GM06990 (cell line): ENCODE measurements at places on chromosomes 12 and 14.
A peak's percentile ranks its signal among the peaks of the same experiment; 100 is the strongest.

DNA sequence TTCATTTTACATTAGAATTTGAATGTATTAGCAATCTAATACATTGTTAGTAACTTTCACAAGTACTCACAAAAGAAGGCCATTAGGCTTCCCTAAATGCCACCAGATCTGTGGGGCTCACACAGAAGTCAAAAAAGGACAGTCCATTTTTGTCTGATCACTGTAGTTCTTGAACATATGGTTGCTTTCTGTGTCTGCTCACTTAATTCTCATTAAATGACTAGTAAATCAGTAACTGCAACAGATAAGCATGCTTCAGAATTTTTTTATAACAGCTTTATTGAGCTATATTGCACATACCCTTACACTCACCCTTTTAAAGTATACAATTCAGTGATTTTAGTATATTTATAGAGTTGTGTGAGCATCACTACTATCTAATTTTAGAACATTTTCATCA, 71.4 kb downstream of the DENND5B start:
- DNase-seq, result no peak

DNA sequence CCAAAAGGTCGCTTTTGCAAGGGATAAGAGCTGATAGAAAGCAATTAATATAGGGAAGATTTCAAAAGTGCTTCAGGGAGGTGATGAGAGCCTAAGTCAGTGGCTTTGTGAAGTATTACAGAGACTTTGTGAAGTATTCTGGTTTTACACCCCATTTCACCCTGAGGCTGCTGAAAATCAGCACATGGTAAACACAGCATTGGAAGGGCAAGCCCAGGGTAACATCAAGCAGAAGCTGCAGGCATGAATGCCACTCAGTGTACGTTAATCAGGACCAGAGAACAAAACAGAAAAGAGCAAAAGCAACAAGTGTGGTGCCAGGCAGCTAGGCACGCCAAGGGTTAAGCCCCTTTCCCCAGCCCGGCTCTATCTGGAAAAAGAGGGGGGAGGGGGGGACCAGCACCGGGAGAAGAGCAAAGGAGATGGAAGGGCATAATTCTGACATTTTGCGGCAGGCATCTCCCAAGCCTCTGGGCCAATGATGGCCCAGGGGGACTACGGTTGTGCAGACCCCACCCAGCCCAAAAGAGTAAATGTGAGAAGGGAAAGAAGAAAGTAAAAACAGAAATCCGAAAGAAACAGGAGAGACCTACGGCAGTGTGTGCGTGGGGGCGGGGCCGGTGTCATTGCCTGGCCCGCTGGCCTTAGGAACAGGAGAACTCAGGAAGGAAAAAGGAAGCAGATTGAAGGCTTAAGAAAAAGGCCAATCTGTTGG, 58.9 kb downstream of the DHRS2 start:
- no peak for DNase-seq

DNA sequence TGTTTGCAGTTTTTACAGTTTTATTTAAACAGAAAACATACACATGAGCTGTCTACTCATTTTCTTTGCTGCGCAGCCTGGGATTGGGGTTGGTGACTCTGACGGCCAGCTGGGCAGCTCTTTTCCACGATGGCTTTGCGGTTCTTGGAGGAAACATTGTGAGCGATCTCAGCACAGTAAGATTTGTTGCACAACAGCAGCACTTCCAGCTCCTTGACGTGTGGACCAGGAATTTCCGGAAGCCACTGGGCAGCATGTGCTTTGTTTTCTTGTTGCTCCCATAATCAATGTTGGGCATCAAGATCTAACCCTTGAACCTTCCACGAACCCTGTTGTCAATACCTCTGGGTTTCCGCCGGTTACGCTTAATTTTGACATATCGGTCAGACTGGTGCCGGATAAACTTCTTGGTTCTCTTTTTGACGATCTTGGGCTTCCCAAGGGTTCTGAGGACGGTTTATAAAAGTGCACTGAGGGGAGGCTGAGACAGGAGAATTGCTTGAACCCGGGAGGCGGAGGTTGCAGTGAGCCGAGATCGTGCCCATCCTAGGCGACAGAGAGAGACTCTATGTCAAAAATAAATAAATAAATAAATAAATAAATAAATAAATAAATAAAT, 21.8 kb downstream of the FKBP11 start:
- DNase-seq, result no peak

DNA sequence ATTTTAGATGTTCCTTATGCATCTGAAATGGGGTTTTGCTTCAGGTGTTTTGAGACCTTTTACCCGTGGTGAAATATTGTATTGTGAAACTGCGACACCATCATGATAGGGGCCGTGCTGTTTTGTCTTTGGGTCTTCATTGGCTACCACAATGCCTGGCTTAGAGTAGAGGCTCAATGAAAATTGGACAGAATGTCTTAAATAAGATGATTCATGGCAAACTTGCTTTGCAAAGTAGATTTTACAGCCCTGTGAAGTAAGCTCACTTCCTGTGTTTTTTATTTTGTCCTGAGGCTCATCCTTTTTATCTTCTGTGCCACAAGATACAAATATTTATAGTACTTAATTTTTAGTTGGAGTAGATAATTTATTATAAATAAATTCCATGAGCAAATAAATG, 111.3 kb upstream of the FRMD6 start:
- DNase-seq, result no peak

DNA sequence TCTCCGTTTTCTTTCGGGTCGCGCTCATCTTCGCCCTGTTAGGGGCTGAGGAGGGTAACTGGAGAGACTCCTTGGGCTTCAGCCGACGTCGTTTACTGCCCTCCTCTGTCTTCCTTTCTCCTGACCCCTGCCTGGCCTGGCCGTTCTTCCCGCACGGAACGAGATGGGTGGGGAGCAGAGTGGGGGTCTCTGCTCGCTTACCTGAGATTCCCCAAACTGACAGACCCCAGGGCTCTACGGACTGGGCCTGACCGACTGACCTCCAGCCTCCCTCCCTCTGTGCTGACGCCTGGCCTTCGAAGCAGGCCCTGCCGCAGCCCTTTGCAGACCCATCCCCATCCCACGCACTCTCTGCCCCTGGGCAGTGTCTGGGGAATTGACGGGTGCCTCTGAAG, 439 bp downstream of the GOLGA5 start:
- DNase-seq, result no peak

DNA sequence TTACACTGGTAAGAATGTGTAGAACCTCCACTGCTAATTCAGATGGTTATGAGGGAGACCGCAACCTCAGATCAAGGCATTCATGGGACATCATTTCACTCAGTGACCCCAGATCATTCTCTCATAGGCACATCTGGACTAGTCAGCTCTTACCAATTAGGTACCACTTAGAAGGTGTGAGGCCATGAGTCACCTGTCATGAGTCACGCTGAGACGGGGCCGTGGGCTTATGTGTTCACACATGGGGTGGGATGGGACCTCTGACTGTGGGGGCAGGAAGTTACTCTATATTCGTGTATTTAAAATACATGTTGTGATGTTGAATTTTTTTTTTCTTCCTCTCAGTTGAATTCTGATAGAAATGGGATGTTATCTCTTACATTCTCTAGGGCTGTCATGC, 55.9 kb downstream of the CCDC92 start:
- DNase-seq, result no peak

DNA sequence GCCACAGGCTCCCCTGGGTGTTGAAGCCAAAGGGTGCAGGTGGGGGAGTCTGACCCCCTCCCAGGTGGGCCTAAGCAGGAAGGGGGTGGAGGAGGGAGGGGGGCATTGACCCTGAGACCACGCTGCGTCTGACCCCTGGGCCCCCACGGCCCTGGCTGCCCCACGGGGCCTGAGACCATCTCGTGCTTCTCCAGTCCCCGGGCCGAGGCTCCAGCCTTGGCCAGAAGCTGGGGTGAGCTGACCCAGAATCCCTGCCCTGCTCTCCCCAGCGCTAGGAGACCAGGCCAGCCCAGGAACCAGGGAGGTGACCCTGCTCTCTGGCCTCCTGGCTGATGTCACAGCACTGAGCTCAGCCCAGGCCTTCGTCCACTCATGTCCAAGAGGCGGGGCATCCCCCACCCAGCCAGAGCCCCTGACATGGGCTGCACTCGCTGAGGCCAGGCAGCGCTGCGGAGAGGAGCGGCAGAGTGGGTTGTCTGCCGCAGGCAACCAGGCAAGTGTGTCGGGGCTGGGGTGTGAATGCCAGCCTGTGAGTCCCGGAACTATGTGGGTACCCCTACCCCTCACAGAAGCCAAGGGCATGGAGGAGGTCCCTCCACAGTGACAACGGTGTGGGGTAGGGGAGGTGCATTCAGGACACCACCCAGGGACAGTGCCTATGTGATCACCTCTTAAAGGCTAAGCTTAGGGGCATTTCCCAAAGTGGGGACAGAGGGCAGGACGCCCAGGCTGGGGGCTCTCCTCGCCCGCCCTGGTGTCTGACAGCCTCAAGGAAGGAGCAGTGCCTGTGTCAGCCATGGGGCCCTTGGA, 6.3 kb downstream of the TRMT61A start:
- no peak for DNase-seq

DNA sequence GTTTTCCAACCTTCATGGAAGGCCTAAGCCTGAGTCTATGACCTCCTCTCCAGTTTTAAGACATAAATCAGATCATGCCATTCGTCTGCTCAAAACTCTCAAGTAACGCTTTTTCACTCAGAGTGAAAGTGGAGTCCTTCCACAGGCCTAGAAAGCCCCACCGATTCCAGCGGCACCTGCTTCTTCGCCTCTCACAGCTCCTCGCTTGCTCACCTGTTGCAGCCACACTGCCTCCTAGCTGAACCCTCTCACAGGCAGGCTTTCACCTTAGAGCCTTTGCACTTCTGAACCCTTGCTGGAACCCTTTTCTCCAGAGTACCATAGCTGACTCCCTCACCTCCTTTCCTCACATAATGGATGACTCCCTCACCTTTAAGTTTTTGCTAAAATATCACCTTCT, 301.1 kb downstream of the ZFP36L1 start:
- DNase-seq, result no peak

- DNase-seq, result no peak
These were observed 170.7 kb downstream of the ESRRB start for GRCh38 chr14:76546426-76547221.

GRCh38 chr14:32513571-32514009, 184.5 kb downstream of the AKAP6 start:
- DNase-seq, result no peak

DNA sequence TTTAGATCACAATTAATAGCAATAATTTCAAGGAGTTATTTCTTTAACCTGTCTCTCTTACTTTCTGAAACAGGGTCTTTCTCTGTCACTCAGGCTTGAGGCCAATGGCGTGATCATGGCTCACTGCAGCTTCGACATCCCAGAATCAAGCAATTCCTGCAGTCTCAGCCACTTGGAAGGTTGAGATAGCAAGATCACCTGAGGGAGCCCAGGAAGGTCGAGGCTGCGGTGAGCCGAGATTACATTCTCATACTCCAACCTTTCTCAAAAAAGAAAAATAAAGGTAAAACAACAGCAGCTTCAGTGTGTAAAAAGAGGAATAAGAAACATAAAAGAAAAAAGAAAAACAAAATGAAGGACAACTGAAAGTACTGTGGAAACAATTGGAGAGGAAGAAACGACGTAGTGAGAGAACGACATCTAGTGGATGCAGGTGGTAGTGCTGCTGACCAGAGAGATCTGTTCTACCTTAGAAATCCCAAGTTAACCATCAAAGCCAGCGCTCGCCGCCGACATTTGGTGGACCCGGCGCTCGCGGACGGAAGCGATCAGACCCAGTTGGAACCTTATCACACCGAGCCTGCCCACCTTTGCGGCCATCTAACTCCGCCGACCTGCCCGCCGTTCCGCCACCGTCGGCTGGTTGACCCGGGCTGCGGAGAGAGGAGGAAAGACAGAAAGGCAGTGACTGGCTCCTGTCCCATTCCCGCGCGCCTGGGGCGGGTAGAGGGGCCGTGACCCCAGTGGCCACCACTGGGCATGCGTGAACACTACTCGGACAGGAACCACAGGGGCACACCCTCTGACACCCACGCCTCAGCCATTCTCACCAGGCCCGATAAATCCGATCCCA, 196.1 kb downstream of the ALG10 start:
- DNase-seq, result peak; percentile 21

- no peak for DNase-seq
These were observed 31.8 kb upstream of the LRRC10 start for GRCh38 chr12:69642531-69642930.
